ENCODE measurements at places on chromosomes 3 and 15.

- peak; percentile 52 for DNase-seq
Observed at GRCh38 chr3:16824081-16824696, 60.6 kb upstream of the PLCL2 start.

- peak; percentile 63 for DNase-seq
Observed at GRCh38 chr3:15310491-15311370, 21.7 kb downstream of the SH3BP5 start.

DNA sequence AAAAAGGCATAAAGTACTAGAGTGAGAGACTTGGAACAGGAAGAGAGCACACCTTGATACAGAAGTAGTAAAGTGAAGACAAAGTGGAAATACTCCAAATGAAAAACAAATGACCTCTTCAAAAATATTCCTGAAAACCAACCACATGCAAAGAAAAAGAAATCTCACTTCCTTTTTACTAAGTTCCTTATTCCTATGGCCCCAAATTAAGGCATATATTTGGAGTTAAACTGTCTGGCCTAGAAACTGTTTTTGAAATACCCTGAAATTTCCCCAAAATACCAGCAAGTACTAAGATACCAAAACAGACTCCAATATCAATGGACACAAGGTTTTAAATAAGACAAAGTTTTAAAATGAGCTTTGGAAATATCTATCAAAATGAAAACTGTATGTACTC is 58.2 kb downstream of the ZNF148 start:
- no peak for DNase-seq

- no peak for DNase-seq
Observed at GRCh38 chr3:136255672-136256406, 5.7 kb downstream of the PCCB start.

GRCh38 chr3:192867645-192868044 is 50.0 kb downstream of the MB21D2 start:
- no peak for DNase-seq

GRCh38 chr3:172203522-172204258 is 164.3 kb downstream of the FNDC3B start:
- DNase-seq, result no peak

DNA sequence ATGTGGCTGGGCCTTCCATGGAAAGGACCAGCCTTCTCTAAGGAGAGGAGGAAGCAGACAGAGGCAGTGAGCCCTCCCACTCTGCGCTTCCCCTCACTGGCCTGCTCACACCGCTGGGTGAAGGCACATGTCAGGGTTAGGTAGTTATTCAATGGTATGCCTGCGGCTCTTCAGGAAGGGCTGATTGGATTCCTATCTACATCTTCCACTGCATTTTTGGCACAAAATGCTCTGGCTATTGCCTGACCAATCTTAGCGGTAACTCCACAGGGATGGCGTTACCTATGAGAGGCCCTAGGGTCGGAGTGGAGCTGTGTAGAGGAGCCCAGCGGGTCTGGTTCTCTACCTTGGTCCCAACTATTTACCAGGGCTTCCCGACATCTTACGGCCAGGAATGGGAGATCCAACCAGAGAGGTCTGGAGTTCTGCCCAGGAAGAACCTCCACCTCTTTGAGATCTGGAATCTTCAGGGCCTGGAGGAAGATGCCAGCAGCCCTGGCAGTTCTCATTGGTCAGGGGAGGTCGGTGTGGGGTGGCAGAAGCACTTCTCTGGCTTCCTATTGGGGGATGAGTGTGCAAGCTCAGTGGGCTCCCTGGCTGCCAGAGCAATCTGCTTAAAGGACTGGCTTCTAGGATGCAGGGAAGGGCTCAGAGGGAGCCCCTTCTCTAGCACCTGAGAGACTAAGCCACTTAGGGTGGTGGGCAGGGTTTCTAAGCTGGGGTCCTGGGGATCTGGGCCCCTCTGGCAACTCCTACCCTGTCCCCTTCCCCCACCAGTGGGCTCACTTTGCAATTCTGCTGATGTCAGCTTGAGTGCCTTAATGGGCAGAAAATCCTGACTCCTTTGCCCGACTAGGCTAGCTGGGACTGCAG is 24.3 kb downstream of the SNX33 start:
- no peak for DNase-seq

DNA sequence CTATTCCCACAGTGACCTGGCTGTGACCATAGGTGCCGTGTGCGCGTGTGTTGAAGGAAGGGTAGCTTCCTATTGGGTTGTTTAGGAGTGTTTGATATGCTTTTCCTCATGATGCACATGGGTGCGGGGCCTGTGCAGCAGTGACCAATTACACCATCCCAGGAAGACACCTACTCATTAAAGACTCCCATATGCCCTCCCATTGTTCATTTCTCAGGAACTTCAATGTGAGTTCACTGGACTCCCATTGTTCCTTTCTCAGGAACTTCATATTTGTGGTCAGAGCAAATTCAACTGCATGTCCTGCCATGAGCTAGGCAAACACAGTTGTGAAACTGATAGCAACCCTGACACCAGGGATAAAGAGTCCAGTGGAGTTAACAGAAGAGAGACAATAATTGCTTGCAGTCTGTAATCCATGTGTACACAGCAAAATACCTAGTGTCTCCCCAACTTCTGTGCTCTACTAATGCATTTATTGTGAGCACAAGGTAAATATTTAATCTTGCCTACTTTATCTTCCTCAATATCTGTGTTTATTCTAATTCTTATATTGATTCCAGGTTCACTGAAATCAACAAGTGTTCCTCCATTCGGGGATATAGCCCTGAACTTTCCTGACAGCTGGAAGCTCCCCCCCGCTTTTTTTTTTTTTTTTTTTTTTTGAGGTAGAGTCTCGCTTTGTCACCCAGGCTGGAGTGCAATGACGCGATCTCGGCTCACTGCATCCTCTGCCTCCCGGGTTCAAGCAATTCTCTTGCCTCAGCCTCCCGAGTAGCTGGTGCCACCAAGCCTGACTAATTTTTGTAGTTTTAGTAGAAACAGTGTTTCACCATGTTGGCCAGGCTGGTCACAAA is 57.5 kb upstream of the GCNT3 start:
- DNase-seq, result no peak

DNA sequence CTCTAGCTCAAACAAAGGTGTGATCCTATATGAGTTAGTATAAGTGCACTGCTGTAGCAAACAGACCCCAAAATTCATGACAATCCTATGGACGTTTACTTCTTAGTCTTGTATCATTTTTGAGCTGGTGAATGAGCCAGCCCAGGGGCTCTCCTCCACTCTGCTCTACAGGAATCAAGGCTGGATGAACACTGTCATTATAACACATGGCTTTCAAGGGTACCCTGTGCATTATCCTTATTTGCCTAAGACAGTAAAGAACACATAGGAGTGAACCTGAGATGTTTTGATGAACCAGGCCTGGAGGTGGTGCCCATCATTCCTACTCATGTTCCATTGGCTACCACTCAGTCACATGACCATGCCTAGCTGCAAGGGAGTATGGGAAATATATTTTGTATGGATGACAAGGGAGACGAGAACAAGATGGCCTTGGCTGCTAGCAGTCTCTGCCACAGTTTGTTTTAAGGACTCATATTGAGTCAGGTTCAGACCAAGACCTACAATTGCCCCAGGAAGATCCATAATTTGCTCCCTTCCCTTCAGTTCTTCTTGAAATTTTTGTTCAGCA is 107.4 kb upstream of the HES1 start:
- DNase-seq, result no peak

Measured in CD4-positive, alpha-beta T cell treated with Interleukin-17A for 1 hour (primary cell).